ENCODE measurements at places on chromosomes 2 and 18.

- no peak for DNase-seq
Observed at GRCh38 chr2:195737511-195738325, 80.7 kb downstream of the SLC39A10 start.

DNA sequence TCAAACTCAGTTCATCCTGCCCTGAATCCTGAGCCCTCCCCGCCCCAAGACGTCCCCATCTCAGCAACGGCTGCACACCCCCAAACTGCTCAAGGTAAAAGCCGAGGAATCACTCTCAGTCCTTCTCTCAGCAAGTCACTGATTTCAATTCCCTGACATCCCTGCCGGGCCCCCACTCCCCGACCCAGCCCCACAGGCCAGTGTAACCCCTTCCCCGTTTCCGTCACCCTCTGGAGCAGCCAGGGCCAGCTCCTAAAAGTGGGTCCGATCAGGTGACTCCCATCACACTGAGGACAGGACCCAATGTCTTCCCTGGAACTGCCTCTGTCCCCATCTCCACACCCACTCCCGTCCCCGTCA lies 20.5 kb downstream of the SNORC start:
- no peak for DNase-seq

DNA sequence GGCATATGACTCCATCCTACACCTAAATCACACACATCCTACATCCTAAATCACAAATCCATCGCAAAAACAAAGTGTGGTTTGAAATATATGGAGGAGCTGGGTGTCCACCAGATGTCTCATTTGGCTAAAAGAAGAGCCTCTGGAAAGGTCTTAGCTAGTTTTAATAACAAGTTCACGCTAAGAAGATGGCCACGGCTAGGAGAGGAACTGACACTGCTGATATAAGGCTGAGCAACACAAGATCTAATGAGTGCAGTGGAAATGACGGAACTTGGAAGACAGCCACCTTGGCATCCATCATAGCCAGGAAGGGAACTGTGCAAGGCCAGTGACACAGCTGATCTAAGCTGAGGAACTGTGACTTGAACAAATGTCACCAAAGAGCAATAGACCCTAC lies 60.0 kb upstream of the AGAP1 start:
- peak; percentile 60 for DNase-seq

GRCh38 chr2:29485117-29485516 lies 369.9 kb downstream of the CLIP4 start:
- no peak for DNase-seq

GRCh38 chr2:36769106-36769505 lies 72.6 kb downstream of the VIT start:
- peak; percentile 32 for DNase-seq

GRCh38 chr2:185201063-185201462 lies 537.5 kb upstream of the FSIP2 start:
- DNase-seq, result no peak

DNA sequence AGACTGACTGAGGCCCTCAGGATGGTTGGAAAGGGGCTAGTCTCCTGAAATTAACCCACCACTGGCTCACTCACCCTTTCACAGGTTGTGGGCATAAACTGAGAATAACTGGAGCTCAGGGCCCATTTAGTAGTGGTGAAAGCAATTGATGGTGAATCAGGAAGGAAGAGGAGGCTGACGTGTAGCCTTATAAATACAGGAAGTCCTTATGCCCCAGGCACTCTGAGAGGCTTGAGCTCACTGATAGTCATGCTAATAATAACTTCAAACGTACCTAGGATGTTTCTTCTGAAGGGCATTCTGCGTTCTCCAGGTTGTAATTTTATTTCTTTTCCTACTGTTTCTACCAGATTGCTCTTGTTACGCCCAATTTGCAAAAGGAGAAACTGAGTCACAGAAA lies 328.4 kb downstream of the CLIP4 start:
- no peak for DNase-seq

DNA sequence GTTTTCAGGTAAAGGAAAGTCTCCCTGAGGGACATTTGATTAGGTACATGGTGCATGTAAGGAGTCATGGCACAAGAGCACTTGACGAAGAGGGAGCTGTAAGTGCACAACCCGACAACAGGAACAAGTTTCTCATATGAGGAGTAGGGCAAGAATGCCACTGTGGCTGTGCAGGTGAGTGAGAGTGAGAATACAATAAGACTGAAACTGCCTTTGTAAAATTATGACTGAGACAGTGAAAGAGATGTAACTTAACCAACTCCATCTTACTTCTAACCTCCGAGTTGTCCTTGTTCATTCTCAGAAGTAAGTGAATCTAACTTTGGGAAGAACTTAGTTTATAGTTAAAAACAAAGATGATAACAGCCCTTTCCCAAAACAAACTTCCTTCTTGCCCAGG lies 1025.8 kb upstream of the CNTNAP5 start:
- DNase-seq, result no peak

DNA sequence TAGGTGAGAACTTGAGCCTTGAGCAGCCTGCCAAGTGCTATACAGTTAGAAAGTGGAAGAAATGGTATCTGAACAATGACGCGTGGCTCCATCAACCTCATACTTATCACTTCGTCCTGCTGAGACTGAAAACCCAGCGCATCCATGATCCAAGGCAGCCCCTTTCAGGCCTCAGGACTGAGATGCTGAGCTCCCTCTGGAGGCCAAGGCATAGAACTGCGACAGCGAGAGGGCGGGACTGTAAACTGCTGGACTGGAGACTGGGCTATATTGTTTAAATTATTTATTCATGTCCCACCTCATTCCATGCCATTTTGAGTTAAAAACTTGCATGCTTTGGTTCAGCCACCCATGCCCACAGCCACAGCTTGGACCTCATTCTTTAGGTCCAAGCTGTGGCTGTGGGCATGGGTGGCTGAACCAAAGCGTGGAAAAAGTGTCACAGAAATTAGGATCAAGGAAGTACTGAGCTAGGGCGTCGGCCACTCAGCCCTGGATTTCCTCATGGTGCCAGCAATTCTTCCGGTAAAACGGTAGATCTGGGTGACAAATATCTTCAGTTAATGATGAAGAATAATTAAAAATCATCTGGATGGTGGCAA lies 195.5 kb downstream of the L3MBTL4 start:
- DNase-seq, result peak; percentile 77

DNA sequence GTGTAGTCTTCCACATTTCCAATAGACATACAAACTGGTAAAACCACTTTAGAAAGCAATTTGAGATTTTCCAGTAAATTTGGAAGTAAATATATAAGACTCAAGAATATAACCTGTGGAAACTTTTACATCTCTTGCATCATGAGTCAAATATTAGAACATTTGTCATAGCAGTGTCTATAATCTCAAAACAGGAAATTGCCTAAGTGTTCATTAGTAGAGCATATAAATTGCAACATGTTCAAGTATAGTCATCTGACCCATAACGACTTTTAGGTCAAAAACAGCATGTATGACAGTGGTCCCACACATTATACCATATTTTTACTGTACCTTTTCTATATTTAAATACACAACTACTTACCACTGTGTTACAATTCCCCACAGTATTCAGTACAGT lies 555.9 kb upstream of the VRK2 start:
- no peak for DNase-seq

GRCh38 chr2:191539068-191539467 lies 138.9 kb upstream of the NABP1 start:
- DNase-seq, result peak; percentile 64
